ENCODE measurements at places on chromosomes 6 and 20.
A peak's percentile ranks its signal among the peaks of the same experiment; 100 is the strongest.

DNA sequence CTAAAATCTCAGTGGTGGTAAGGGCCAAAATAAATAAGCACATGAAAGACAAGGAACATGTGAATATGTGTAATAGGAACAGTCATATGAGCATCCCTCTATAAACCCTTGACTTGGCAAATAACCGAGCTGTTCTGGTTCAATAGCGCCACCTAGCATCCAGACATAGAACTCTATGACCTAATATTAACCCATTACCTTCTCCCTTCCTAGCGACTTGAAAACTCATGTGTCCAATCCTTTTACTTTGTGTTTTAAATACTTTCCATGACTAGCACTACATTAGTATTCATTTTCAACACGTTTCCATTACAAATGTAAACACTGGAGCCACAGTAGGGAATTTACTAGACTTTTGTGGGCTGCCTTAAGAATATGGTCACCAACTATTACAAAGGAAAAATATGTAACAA, 279.7 kb downstream of the UST start:
- DNase-seq, result peak; percentile 70

DNA sequence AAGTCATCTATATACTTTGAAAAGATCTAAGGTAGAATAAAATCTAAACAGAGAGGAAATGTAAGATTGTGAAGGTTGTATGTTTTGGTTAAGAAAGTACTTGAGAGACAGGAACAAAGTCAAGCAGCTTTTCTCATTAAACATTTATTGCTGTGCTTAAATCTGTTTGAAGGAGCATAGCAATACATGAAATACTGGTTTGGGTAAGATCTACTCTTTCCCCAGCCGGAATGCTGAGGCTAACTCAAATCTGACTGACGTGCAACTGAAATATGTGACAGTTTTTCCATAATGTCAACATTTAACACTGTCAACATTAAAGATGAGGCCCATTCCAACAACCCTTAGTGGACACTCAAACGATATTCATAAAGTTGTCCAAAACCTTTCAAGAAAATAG, 59.9 kb downstream of the MAN1A1 start:
- DNase-seq, result no peak

DNA sequence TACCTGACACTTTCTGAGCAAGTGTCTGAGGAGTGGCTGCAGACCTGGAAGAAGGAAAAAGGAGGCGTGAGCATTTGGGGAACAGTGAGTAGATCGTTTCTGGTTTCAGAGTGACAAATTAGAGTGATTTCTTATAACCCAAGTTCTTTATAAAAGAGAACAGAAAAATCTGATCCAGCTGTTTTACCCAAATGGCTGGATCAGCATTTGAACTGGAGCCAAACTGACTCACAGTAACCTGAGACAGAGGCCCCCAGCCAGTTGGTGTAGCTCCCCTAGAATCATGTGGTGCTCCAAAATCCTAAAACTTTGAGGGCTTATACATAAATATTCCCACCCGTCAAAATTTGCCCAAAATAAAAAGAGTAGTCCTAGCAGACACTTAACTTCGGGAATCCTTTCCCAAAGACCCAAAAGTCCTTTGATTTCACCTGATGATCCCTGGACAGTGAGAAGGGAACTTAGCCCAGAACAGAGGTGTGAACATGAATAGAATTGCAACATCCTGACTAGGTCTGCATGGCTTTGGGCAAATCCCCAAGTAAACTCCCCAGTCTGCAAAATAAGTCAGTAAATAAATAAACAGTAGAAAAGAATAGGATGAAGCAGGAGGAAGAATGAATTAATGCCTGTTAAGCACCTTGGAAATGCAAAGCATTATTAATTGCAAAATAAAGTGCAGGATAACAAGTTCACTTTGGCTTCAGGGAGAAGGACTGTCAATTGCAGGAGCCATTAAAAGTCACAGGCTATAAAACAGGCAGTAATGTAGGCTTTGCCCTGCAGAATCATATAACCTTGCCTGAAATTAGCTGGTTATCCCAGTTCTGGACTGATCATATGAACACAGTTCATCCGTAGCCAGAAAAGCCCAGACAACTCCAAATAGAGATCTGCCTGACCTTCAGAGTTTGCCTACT, 262.0 kb upstream of the JARID2 start:
- DNase-seq, result no peak

- DNase-seq, result no peak
Measured at GRCh38 chr6:6393069-6393529, 72.6 kb upstream of the F13A1 start.

DNA sequence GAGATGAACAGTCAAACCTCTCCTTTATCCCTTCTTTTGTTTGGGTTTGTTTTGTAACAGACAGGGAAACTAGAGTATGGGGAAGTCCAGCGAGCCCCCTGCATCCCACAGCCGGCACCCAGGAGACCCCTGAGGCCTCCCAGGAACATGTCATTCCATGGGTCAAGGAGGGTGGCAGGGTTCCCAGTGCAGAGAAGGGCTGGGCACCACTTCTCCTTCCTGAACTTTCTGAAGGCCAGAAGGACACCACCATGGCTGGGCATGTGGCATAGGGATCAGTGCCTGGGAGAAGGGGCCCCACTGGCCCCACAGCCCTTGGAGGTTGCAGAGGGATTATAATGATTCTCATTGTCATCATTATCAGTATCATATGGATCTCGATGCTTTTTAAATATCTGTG, 13.9 kb upstream of the CST7 start:
- DNase-seq, result no peak

GRCh38 chr20:12798286-12798685, 210.5 kb upstream of the SPTLC3 start:
- DNase-seq, result no peak

- no peak for DNase-seq
Measured at GRCh38 chr20:22408521-22409402, 175.6 kb downstream of the FOXA2 start.

DNA sequence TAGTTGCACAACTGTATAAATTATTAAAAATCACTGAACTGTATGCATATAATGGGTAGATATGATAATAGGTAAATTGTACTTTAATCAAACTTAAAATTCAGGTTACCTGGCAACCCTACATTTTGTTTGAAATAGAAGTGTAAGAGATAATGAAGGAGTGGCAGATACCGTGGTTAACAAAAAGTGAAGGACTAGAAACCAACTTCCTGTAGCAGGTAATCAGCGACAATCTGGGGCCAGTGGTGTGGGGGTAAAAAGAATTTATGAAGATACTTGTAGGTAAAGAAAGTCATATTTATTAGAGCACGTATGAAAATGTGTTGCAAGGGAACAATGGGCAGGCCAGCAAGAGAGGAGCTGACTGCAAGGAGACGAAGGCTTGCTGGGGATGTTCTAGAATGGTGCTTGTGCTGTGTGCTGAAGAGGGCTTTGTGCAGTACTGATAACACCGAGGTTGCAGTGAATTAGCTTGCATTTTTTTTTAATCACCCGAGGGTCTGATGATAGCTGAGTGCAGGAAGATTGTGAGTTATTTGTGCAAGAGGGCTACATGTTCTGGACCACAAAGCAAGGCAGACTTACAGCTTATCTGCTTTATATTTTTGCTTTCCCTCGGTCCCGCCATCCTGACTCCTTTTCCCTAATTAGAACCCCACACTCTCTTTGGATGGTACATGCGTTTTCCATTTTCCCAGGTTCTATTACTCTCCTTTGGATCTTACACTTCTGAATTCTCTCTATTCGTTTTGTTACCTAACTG, 4.6 kb upstream of the ENPP1 start:
- DNase-seq, result no peak

DNA sequence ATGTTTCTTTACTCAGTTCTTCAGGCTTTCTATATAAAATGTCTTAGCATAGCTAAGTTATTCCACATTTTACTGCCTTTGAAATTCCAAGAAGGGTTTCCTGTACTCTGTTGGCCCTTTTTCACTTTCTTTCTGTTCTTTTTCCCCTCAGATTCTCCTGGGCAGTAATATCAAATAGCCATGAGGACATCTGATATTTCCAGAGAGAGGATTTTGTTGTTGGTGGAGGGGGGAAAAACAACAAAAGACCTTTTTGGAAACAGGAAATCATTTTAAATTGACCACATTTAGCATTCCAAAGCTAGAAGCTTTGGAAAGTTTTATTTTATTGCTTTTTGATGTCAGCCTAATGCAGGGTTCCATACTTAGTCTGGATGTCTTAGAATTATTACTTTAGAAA, 445.4 kb downstream of the GJA1 start:
- DNase-seq, result no peak

- DNase-seq, result no peak
Measured at GRCh38 chr20:5779071-5779900, 29.1 kb downstream of the SHLD1 start.

GRCh38 chr6:13846841-13847240, 32.5 kb upstream of the MCUR1 start:
- no peak for DNase-seq

- no peak for DNase-seq
Measured at GRCh38 chr6:39998126-39998525, 63.9 kb upstream of the MOCS1 start.

DNA sequence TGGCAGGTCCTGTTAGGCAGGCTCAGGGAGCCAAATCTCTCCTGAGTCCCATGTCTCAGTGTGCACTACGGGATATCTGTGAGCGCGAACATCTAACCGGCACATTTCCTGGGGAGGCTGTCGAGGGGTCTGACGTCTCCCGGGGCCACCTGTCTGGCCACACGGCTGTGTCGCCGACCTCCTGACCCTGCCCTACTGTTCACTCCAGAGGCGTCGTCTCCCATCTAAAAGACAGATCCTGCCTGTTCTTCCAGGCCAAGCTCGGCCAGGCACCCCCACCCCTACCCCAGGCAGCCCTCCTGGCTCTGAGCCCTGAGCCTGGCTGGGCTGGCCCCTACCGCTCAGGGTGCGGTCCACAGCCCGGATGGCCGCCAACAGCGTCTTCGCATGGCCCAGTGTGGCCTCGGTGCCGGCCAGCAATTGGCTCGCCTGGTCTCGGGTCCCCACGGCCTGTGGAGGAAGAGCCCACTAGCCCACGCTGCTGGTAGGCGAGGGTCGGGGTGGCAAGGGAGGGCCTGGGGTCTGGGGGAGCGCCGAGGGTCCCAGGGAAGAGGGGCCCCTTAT, 16.6 kb downstream of the ADRM1 start:
- no peak for DNase-seq

- DNase-seq, result no peak
Measured at GRCh38 chr6:145137425-145137824, 597.9 kb downstream of the EPM2A start.

DNA sequence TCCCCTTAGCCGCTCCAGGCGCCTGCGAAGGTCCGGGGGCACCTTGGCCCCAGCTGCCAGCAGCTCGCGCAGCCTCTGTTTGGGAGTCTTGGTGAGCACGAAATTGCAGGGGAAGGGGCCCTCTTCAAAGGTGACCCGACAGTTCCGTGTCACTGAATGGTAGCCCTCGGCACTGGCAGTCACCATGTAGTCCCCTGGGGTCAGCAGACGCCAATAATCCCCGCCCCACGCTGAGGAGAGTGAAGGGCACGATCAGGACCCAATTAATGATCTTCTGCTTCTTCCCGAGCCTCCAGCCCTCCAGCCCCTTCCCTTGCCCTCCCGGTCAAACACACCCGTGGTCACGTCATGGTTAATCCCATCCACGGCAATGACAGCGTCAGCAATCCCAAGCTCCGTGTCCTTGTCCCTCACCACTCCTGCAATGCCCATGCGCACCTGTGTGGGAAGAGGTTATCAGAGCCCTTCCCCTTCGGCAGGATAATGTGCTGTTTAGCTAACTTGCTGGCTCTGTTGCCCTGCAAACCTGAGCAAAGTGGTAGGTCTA, 6.2 kb downstream of the CPXM1 start:
- DNase-seq, result no peak

DNA sequence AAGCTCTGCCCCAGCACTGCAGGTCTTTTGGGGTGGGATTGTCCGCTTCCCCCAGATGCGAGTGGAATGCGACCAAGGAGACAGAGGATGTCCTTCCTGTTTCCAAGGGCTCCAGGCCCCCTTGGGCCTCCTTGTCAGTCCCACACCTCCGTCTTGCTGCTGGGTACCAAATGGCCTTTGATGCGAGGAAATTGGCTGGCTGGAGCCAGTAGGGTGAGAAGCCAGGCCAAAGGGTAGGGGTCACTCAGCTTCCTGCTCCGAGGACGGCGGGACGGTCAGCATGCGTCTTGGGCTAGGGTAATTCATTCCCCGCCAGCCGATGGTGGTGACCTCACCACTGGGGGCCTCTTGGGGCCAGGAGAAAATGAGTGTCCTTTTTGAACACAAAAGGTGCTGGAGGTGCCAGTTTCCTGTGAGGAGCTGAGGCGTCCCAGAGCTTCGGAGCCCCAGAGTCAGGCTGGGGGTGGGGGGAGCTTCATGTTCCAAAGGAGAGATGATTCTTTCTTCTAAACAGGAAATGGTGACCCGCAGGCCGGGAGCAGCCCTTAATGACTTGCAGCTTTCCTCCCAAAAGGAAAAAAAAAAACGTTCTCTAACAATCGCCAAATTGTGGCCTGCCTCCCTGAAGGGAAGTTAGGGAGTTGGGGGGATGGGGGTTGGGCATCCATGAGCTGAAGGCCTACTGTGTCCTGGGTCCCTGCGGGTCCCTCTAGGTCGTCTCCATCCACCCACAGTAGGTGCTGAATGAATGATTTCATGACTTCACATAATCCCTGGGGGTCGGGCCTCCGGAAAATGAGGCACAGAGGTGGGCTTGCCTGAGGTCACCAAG, 6.7 kb downstream of the SNAI1 start:
- no peak for DNase-seq

GRCh38 chr6:27678469-27678868, 205.6 kb upstream of the ZNF184 start:
- DNase-seq, result no peak

DNA sequence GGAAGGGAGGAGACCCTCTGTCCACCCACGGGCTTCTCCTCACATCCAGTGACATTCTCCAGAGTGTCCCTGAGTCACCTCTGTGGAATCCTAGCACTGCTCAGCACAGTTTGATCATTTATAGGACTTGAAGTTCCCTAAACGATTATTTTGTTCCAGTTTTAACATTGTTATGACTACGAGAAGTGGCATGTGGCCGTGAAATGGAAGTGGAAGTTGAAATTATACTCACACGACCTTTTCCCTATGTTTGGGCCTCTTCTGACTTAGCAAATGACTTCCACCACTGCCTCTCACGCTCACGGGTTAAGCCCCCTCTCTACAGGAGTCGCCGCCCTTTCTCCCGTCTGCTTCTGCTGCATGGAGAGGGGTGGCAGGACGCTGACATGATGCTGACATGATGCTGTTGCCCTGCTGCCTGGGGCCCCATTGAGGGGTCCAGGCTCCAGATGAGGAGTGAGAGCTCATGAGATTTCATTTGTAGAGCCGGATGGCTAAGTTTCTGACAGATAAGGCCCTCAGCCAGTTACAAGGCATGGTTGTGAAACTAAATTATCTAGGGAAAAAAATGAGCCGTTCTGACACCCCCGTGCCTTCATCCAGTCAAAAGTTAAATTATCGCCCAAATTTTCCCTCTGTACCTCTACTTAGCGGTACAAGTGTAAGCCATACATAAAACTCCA, 153.6 kb upstream of the UST start:
- DNase-seq, result peak; percentile 44

DNA sequence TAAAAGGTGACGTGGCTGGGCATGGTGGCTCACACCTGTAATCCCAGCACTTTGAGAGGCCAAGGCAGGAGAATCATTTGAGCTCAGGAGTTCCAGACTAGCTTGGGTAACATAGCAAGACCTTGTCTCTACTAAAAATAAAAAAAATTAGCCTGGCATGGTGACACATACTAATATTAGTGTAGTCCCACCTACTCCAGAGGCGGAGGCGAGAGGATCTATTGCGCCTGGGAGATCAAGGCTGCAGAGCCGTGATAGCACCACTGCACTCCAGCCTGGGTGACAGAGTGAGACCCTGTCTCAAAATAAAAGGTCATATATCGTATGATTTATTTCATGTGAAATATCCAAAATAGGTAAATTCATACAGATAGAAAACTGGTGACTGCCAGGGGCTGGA, 132.5 kb downstream of the SLC16A10 start:
- DNase-seq, result no peak

GRCh38 chr6:69162811-69163210, 527.7 kb downstream of the ADGRB3 start:
- DNase-seq, result no peak

Data from inflammatory macrophage (primary cell).